ENCODE measurements at places on chromosomes 6 and 20.

GRCh38 chr6:134553936-134554335, 236.0 kb upstream of the SGK1 start:
- no peak for DNase-seq

- no peak for DNase-seq
These were observed 317.8 kb downstream of the CDH4 start for GRCh38 chr20:61569825-61570224.

GRCh38 chr6:3347247-3347646, 88.5 kb downstream of the PSMG4 start:
- no peak for DNase-seq

DNA sequence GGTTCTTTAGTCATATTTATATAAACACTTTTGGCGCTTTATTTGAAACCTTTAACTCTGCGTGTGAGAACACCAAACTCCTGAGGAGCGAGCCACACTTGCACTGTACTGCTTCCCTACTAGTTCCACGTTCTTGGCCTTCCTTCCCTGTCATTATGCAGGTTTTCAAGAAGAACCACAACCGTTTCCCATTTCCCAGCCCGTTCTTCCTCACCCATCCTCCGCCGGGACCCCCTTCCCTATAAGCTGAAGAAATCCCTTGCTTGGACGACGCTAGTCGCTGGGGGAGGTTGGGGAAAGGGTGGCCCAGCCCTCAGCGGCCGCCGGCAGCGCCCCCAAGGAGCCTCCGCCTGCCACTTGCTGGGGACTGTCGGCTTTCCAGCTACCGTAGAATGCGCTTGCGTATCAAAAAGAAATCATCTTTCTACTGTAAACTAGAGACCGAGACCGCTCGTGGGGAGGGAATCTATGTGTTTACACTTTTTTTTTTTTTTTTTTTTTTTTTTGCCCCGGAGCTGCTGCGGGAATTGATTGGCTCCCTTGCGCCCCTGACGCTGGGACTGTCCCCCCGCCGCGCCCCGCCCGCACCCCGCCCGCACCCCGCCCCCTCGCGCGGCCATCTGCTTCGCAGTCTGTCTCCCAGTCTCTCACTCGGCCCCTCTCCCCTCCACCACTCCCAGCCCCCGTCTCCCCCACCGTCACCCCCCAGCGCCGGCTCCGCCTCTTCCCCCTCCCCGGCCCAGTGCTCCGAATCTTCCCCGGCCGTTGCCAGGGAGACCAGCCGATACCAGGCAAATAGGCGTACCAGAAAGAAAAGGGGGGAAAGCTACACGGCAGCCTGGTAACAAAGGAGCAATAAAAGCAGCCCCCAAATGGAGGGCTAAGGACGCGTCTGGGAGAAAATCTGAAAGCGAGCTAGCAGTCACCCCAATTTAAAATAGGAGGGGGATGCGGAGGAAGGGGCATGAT, 2.3 kb upstream of the MARCKS start:
- DNase-seq: peak; percentile 72

GRCh38 chr6:44404022-44404714, 16.7 kb downstream of the CDC5L start:
- no peak for DNase-seq
